ENCODE measurements at places on chromosomes 6 and 20.
A peak's percentile ranks its signal among the peaks of the same experiment; 100 is the strongest.

DNA sequence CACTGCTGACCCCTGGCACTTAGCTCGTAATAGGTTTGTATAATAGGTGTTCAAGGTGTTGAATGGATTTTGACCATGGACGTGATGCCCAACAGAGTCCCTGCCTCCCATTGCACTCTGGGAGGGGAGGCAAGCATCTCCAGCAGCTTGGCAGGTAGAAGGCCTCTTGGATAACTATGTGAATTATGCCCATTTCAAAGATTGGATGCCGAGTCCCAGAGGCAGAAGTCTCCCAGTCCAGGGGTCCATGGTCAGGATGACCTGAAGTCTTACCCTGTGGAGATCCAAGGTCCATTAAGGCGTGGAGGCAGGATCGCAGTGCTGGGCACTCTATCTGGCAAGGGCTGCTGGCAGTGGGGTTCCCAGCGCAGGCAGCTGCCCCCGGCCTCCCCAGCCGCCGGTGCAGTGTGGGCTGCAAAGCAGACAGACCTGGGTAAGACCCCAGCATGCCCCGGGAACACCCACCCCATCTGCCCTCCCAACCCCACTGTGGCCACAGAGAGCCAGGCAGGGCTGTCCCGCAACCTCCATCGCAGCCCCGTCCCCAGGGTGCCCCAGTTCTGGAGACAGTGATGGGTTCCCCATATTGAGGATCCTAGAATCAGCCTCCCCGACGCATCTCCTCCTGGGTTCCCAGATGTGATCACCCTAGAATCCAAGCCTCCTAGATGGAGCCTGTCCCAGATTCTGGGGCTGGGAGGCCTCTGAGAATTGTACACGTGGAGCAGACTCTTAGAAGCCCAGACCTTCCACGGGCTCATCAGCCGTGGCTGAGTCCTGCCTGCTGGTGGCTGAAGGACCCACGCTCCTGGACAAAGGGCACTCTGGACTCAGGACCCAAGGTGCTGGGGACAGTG lies 44.6 kb downstream of the APCDD1L start:
- no peak for DNase-seq

GRCh38 chr20:52824494-52825216 lies 147.5 kb upstream of the TSHZ2 start:
- no peak for DNase-seq

GRCh38 chr6:170108456-170108855 lies 182.4 kb downstream of the DLL1 start:
- DNase-seq: no peak

GRCh38 chr6:84371681-84372080 lies 144.2 kb upstream of the CEP162 start:
- DNase-seq: no peak

GRCh38 chr6:50956014-50956413 lies 137.3 kb downstream of the TFAP2B start:
- no peak for DNase-seq

GRCh38 chr20:24389686-24390085 lies 79.7 kb upstream of the SYNDIG1 start:
- peak; percentile 93 for DNase-seq
